ENCODE measurements at places on chromosomes 7 and 10.
A peak's percentile ranks its signal among the peaks of the same experiment; 100 is the strongest.

- DNase-seq: no peak
Measured at GRCh38 chr10:129880191-129880870, 83.7 kb downstream of the EBF3 start.

GRCh38 chr7:50092579-50093491, at the start of gene ZPBP:
Gene ZPBP, minus strand, starts transcription at chr7:50093246. Its CDS starts 52 bp downstream, at chr7:50093194.
- peak; percentile 3 for DNase-seq

DNA sequence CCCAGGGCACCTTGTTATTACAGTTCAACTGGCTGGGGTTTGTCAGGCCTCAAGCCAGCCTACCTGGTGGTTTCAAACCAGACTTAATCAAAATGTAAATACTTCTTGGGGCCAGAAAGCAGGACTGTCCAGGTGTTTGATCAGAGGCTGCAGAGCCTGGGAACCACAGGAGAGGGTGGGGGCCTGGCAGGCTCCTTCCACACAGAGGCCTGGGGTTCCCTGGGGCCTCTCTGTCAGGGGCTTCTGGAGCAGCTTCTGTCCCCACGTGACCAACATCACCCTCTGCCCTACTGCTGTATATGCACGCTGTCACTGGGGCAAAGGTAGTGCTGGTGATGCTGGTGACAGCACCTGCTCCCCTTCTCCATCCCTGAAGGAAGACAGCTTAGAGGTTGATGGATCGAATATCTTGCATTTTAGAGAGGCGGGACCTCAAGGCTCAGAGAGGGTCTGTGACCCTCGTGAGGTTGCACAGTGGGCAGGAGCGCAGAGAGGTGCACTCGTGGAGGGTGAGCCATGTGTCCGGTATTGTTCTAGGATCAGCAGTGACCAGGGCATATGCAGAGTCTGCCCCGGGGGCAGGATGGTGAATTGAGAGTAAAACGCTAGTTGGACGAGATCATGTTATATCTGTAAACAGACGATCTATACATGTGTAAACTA, 95.4 kb downstream of the GRK5 start:
- no peak for DNase-seq

DNA sequence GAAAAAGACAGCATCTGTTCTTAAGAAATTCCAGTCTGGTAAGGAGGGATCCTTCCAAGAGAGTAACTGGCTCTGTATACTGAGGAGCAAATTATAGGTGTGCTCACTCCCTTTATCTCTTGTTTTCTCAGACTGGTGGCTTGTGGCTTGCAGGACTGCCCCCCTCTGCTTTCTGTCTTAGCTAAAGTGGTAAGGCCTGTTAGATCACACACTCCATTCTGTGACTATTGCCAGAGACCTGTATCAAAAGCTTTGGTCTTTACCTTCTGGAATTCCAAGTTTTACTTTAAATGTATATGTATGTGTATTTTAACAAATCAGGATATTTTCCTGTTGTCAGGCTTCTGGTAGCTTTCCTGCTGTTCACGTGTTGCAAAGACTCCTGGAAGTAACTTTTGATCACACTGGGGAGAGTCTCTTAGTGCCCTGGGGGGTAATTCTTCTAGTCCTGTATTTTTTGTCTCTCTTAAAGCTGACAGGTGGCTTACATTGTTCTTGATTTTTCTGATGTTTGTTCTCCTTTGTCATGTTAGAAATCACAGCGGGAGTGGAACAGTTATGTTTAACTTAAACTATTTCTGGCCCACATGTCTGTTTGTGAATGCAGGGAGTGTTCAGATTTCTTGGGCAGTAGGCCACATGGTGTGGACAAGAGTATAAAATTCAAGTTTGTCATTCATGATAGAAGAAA, 99.0 kb downstream of the PLPP4 start:
- no peak for DNase-seq
